ENCODE measurements at places on chromosomes 2 and 18.

DNA sequence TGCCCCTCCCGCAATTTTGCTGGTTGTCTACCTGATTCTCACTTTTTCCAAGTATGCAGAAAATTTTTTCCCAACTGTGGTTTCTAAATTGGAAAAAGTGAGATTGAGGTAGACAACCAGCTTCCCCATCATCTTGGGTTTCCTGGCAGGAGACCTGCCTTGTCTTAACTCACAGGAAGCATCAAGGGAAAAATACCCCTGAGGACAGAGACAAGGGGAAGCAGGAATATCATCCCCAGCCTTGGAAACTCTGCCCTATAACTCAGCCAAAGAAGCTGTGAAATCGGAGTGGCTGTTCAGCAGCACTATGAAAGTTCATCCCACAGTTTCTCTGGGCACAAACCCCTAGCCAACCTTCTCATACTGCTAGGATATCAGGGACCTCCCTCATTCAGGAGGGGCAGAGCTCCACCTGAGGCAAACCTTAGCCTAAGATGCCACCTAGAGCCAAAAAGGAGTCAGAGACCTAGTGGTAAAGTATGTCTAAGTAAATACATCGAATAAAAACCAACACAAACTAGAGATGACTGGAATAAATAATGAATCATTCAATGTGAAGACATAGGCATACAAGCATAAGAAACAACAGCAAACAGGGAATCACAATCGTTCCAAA, 68.2 kb downstream of the ZSWIM2 start:
- DNase-seq, result no peak

DNA sequence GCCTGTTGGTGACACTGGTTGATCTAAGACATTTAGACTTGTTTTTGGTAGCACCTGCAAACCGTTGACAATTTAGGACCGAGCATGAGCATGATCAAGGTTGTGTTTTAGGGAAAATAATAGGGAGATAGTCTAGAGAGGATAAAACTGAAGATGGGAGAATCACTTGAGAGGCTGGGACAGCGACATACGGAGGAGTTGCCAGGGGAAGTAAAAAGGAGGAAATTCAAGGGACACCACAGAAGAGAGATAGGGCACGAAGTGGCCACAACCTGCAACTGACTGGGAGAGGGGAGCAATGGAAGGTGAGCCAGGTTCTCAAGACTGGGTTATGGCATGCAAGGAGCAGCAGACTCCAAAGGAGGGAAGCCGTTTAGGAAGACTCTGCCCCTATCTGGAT, 1.4 kb upstream of the ATP8B1 start:
- no peak for DNase-seq

- no peak for DNase-seq
Measured at GRCh38 chr2:102698369-102699111, 63.3 kb upstream of the TMEM182 start.

DNA sequence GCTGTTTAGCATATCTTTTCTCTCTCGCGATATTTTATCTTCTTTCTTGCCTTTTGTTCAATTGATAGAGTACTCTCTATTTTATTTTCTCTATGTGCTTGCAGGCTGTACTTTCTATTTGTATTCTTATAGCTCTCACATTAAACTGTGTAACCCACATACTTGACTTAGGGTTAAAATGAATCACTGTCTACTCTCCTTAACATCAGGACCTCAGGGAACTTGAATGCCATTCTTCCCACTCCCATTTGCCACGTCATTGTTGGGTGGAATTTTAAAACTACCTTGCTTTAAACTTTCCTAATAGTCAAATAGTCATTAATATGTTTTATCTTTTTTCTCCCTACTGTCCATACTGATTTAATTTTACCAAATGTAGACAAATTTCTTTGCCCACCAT, 269.7 kb downstream of the ALPK2 start:
- DNase-seq, result no peak

DNA sequence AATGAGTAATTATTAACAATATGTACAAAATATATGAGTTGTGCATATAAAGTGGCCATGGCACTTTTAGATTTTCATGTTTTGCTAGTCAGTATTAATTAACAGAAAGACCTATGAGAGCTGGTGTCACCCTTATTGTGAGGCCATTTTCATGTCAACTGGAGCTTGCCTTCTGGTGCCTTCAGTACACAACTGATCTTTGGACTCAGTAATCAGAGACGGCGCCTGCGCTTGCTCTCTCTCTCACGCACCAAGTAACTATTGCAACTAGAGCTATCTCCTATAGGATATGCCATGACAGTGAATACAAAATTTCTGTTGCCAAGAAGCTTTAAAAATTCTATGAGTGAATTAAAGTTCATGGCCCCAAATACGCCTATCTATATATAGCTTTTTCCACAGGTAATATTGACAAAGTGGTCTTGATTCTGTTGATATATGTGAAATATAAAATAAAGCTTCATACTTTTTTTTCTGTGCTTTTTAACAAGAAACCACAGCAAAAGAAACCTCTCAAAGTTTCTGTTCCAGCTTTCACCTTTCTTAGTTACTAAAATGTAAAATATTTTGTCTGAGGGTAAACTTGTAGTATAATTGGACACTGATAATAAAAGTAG, 2.9 kb downstream of the SERTAD2 start:
- no peak for DNase-seq

DNA sequence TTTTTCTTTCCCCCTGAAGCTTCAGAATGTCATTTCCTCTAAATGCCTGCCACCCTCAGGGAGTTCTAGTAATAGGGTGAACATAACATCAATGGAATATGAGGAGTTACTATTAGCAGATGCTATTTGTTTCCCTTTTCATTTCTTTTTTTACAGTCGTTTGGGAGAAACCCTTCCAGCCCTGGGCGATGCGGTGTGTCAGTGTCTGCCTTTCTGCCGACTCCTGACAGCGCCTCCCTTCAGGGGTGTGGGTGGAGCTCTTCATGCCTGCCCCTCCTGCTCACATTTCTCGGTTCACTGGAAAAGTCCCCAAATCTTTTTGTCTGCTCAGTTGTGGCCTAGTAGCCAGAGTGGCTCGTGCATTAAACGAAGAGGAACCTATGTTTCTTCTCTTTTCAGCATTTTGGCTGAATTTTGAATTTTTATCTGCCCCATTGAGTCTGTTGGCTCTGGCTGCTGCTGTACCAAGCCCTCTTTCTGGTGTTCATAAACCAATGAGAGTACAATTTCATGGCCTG, 72.3 kb downstream of the FMNL2 start:
- DNase-seq, result no peak

- DNase-seq, result no peak
Measured at GRCh38 chr2:52933878-52934277, 833.7 kb upstream of the CHAC2 start.

- no peak for DNase-seq
Measured at GRCh38 chr2:20507166-20507692, 60.4 kb downstream of the RHOB start.

- DNase-seq, result no peak
Measured at GRCh38 chr2:14747447-14747846, 114.9 kb downstream of the LRATD1 start.

GRCh38 chr2:59770651-59771050, 782.8 kb downstream of the BCL11A start:
- DNase-seq, result no peak

DNA sequence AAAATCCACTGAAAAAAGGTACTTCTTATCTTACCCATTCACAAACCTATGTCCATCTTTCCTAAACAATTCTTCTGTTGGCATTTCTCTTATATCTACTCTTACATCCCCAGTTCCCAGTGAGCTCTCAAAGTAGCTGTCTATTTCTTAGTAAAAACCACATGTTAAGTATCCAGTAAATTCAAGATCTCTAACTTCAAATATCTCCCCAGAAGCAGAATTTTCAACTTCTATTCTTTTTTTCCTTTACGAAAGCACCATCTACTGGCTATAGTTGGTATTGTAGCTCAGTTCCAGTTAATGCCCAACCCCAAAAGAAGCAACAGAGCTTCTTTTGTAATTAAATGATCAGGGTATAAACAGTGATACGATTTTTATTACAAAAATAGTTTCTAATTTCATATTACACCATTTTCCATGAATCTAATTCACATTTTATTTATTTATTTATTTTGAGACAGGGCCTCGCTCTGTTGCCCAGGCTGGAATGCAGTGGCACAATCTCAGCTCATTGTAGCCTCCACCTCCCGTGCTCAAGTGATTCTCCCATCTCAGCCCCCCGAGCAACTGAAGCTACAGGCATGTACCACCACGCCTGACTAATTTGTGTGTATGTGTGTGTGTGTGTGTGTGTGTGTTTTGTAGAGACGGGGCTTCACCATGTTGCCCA, 28.5 kb downstream of the HRH4 start:
- DNase-seq, result no peak

DNA sequence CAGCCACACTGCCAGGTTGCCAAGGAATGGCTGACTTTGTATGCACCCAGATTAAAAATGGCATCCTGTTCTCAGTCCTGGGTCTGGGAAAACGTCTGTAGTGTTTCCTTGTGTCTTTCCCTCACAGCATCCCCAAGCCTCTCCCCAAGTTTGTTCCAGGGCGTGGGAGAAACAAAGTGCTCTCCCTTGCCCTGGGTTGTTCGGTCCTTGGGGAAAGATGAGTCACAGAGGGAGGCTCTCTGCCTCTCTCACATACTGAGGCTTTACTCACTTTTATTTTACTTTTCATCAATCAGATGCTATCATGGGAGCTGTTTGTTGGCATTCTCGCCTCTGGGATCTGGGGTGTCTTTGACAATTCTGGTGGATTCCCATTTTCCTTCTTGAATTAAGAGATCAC, 492.3 kb downstream of the XIRP2 start:
- no peak for DNase-seq

GRCh38 chr18:58894930-58895329, 30.3 kb downstream of the ZNF532 start:
- no peak for DNase-seq

DNA sequence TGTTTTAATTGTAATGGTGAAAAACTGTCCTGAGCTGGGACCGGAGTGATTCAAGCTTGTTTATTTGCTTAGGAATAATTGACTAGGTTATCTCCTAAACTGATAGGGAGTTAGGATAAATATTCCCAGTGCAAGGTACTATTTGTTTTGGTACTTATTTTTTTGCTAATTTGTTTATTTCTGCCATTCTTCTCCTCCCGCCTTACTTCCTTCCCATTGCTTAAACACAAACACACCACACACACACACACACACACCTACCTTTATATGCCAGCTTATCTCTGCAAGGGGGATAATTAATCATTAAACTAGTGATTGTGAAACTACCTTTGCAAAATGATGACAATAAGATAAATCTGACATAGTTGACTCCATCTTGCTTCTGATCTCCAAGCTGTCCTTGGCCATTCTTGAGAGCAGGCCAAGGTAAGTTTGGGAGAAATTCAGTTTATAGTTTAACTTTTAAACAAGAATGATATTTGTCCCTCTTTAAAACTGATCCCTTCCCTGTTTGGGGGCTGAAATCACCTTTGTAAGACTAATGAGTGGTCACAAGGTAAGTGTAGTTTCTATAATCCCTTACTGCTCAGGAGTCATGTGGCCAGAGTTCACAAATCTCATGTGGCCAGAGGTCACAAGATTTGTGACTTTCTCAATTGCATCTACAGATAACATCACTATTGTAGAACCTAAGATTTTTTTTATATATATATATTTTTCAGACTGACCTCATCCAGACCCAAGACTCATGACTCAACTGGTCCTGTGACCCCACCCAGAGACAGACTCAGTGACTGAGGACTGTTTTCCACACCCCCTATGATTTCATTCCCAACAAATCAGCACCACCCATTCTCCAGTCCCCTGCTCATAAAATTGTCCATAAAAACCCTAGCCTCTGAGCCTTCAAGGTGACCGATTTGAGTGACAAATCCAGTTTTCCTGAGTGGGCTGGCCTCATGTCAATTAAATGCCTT, 83.1 kb upstream of the LRRTM4 start:
- no peak for DNase-seq

GRCh38 chr2:154620471-154620870, 78.0 kb upstream of the KCNJ3 start:
- no peak for DNase-seq

DNA sequence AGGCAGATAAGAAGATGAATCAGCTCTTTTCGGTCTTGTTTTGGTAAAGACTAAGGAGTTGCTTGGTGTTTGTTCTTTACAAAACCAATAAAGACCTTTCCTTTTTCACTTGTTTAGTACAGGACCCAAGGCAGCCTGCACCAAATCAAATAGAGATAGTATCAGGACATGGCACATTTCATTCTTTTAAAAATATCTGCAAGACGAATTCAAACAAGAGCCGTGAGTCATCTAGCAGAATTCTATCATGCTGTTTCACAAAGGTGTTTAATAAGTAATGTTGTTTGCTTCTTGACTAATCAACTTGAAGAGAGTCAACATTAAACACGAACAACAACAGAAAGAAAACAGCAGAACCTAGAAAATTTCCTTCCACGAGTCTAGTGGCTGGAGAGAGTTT, 102.8 kb upstream of the TTN start:
- DNase-seq, result no peak

- no peak for DNase-seq
Measured at GRCh38 chr2:31319406-31320175, 85.6 kb downstream of the EHD3 start.

DNA sequence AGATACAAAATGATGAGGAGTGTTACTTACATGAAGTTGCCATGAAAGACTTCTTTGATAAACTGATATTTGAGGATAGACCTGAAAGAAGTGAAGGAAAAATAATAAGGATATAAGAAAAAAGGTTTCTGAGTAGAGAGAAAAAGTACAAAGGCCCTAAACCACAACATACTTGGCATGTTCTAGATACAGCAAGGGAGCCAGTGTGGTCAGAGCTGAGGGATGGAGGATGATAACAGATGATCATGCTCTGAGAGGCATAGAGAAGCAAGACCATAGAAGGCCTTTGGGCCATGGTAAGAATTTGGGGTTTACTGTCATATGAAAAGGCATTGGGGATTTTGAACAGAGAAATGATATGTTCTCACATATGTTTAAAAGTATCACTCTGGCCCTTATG, 424.1 kb upstream of the CHST9 start:
- no peak for DNase-seq

DNA sequence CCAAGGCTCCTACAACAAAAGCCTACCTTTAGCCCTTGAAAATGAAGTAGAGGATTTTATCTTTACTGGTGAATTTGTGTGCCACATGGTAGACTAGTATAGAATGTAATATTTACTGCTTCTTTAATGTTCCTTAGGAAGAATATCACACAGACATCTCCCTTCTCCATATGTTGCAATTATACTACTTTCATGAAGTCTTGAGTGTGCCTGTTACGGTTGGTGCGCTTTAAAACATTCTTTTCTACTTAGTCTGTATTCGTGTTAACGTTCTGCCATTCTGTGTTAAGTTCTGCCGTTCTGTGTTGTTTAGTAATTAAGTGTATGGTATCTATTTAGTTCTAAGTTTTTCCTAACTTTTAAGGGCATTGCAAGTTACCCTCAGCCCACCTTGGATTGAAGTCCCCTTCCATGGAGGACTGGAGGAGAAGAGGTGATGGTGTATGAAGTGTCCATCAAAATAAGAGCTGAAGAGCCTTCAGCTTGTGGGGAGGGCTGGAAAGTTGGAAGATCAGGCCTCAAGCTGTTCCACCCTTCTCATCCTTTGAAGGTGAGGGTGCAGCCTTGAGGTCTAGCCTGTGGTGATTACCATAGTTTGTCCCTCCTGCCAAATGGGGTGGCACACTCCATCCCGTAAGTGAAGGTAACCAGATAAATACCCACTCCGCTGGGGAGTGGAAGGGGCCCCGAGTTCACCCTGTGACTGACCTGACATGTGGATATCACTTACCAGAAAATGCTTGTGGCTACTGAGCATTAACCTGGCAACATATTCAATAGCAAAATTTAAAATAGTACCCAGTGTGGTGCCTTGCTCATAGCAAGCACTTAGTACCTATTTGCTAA, 131.3 kb downstream of the SPTBN1 start:
- no peak for DNase-seq
